ENCODE measurements at places on chromosomes 6 and 20.

GRCh38 chr6:157091856-157092460 is 231.4 kb downstream of the TMEM242 start:
- no peak for DNase-seq

DNA sequence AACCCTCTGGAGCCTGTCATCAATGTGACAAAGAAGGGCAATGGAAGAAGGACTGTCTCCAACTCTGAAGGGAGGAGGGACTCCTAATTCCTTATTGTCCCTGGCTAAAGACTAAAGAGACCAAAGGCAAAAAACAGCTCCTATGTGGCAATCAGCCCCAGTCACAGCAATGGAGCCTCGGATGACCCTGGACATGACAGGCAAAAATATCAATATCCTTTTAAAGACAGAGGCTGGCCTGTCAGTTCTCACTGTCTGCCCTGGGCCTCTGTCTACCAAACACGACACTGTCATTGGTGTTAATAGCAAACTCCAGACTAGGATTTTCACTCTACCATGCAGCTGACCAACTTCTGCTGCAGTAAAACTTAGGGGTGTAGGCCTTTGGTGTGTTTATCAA is 38.0 kb upstream of the POU5F1 start:
- DNase-seq: no peak

DNA sequence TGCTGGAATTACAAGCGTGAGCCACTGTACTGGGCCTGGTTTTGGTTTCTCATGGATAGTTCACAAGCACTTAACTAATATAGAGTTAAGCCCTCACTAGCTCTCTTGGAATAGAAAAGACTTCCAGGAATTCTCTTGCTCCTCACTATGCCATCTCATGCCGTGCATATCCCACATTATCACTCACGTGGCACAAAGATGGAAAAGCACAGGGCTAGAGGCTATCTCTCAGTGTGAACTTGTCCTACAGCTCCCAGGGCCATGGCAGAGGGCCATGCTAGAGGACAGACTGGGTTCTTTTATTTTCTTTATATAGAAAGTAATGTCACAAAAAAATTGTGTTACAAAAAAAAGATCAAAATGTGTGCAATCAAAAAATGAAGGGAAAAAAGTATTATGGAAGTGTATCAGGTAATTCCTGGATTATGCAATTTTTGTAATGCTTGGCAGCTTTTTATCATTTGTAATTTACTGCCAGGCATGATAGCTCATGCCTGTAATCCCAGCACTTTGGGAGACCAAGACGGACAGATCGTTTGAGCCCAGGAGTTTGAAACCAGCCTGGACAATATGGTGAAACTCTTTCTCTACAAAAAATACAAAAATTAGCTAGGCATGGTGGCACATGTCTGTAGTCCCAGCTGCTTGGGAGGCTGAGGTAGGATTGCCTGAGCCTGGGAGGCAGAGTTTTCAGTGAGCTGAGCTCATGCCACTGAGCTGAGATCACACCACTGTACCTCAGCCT is 6.4 kb upstream of the SLC2A12 start:
- no peak for DNase-seq

DNA sequence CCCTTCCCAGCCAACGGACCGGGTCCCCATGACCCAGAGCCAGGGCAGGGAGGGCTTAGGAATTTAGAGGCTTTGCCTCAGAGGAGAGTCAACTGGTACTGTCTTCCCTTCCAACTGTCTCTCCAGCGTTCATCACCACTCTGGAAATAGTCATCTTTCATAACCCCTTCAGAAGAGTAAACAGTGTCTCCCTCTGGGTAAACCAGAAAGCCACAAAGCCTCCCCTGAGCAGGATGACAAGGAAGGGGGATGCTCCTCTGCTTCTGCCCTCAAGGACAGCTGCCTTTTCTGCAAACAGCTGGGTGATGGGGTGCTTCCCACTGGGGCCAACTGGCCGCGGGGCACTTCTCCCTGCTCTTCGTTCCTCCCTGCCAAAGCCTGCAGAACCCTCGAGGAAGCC is 90.1 kb downstream of the PSMG4 start:
- no peak for DNase-seq

GRCh38 chr6:44222486-44223318 is 693 bp upstream of the SLC29A1 start:
- DNase-seq: no peak

- DNase-seq: peak; percentile 12
These were observed 102.6 kb downstream of the LAMP5 start for GRCh38 chr20:9616833-9617461.
